ENCODE measurements at places on chromosomes 11 and 22.

DNA sequence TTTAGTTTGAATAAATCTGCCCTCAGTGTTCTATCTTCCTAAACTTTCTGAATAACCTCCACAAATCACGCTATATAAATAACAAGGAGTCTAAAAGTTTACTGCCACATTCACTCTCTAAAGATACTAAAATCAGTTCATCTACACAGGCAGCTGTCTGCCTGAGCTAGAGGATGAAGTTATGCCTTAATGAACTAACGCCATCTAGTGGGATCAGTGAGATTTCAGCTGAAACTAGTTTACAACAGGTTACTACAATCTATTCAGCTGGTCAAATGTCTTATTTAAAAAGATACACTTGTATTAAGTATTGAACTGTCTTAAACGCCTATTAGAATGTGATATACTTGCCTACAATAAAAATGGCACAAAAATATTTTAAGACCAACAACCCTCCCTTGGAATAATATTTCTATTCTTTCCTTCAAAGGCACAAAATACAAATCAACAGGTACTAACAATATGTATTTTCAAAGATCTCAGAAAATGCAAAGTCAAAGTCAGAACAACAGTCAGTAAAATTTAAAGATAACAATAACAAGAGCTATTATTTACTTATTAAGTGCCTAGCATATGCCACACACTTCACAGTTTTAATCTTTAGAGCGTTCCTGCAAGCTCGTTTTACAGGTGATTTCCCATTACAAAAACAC lies 84.1 kb downstream of the LARGE2 start:
- peak; percentile 13 for DNase-seq

- DNase-seq = peak; percentile 15
Measured at GRCh38 chr11:61918938-61919704, 1.8 kb upstream of the RAB3IL1 start.

- no peak for DNase-seq
Measured at GRCh38 chr11:77444261-77444660, 29.6 kb downstream of the PAK1 start.

DNA sequence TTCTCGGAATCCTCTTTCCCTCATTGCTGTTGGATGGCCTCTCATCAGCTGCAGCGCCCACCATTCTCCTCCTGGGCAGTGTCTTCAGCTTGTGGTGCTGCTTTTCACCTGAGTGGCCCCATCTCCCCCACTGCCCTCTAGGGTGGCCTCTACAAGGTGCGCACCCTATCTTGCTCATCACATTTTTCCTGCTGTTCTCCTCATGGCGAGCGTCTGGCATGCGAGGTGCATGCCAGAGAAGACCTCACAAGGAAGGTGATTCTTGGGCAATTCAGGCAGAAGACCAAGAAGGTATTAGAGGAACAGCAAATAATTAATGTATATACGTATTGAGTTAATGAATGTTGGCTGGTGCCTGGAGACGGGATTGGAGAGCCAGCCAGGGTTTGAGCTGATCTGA lies 3.1 kb downstream of the AP2A2 start:
- no peak for DNase-seq

DNA sequence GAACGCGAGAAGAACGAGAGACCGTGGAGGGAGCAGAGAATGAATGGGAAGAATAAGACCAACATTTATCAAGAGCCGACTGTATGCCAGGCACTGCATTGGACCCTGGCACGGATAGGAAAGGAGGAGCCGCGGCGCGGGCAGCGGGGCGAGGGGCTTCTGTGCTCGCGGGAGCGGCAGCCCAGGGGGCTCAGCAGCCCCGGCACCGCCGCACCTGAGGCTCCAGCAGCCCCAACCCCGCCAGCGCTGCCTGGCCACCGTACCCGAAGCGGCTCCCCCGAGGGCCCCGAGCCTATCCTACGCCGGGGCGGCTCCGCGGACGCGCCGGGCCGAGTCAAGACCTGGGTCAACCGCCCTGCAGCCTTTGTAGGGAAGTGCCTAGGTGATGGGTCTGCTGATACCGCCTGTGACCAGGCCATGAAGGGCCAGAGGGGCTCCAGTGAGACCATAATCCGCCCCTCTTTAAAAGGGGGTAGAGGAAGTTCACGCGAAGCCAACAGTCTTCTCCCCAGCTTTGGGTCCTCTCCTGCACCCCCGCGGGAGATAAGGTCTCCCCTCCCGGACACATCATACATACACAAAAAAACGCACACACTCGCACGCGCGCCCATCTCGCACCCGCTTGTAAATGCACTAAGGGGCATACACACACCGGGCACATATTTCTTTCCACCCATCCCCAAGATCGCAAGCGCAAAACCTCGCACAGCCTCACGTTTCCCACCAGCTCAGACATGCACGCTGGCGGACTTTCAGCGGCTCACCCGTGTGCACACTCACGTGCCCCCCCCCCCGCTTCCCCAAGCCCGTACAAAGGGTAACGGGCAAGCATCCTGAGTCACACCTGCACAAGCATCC lies 935 bp upstream of the RTN4RL2 start:
- DNase-seq = no peak

DNA sequence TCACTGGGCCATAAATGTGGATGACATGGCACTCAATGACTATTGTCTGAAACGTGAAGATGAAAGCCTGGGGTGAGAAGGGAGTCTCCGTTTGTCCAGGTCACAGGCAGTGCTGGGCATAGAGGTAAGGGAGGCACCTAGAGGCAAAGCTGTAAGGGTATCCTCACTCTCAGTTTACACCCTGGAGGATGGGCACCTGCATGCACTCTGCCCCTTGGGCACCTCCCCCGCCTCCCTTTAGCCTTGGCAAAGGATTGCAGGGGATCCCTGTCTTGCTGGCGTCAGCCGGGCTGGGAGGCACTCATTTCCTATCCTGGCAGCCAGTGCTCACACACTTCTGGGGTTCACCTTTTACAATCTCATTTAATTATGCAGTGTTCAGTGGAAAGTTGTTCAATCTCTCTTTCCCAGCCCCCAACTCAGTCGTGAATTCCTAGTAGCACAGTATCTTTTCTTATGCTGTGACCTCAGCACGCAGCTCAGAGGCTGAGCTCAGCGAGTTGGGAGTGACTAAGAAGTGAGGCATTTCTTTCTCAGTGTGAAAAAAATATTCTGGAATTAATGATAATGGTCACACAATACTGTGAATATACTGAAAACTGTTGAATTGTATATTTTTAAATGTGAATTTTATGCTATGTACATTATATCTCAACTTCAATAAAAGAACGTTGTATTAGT lies 866.6 kb downstream of the BRD1 start:
- no peak for DNase-seq

- DNase-seq = no peak
Measured at GRCh38 chr11:10066441-10066840, 227.6 kb downstream of the SBF2 start.

GRCh38 chr11:80282643-80283042 lies 841.8 kb upstream of the TENM4 start:
- DNase-seq = no peak

DNA sequence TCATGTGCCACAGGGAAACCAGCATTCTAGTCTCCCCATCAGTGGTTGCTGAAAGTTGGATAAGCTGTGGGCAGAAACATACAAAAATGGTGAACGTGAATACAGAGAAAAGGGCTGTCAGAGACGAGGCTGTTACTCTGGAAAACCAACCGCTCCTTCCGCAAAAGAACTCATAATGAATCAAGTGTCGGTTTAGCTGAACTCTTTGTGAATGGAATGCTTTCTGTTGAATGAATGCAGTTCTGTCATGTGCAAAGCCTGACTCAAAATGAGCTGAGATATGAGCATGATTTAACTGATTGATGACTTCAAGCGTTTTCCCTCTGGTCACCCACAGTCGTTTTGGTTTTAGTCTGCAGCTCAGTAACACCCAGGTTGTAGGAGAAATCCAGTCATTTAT lies 298.3 kb downstream of the ETS1 start:
- no peak for DNase-seq

- no peak for DNase-seq
Measured at GRCh38 chr22:27472975-27473374, 328.6 kb downstream of the MN1 start.

DNA sequence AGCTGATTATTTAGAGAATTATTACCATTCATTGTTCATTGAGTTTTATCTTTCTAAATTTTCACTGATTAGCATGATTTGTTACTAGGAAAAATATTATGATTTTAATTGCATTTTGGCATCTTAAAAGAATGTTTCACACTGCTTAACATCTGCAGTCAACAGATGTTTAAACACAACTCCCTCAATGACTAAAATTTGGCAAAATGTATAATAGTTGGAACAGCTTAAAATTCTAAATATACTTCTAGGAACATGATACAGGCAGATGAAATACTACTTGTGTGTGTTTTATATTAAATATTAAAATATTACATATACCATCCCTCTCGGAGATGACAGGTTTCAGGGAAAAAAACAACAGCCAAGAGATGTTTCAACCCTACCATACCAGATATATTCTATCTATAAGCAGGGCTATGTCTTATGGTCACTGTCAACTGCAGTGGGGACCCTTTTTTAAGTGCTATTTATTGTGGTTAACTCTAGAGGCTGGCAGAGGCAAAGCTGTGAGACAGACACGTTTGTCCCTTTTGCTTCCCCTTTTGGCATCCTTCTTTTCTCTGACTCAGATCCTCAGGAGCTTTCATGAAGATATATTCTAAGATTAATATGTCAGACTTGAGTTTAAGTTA lies 81.9 kb downstream of the BDNF start:
- DNase-seq = no peak

DNA sequence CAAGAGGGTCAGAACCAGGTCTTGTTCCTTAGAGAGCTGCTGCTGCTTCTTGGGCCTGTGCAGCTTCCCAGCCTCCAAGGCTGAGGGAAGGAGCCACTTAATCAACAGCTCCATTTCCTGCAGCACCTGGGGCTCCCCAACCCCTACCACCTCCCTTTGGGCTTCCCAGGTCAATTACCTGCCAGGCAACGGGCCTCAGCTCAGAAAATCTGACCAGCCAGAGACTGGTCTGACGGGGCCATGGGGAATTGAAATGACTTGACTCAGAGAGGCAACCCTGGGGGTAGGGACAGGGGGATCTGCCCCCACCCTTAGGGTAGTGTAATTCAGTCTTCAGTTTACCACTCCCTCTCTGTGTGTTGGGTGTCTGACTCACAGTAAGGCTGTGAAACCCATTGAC lies 4.7 kb upstream of the MAJIN start:
- DNase-seq = no peak

GRCh38 chr11:13776134-13776815 lies 107.8 kb downstream of the FAR1 start:
- no peak for DNase-seq

DNA sequence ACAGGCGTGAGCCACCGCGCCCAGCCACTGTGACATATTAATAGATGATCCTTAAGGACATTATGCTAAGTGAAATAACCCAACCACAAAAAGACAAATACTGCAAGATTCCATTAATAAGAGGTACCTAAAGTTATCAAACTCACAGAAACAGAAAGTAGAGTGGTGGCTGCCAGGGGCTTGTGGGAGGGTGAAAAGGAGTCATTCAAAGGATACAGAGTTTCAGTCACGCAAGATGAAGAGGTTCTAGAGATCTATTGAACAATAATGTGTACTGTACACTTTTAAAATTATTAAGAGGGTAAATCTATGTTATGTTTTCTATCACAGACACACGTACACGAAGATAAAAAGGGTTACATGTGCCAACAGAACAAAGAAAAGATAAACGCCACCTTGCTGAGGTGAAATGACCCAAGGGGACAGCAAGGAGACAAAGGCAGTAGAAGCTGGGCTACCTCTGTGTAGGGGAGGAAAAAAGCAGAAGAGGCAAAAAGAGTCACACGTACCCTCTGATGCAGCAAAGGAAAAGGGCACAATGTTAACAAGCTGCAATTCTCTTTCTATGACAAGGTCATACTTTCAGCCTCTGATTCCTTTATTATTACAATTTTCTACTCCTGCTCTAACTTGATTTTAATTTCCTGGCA lies 65.3 kb downstream of the AMBRA1 start:
- DNase-seq = no peak
